RPMI8226 (cell line): ENCODE measurements at places on chromosomes 4 and X.

DNA sequence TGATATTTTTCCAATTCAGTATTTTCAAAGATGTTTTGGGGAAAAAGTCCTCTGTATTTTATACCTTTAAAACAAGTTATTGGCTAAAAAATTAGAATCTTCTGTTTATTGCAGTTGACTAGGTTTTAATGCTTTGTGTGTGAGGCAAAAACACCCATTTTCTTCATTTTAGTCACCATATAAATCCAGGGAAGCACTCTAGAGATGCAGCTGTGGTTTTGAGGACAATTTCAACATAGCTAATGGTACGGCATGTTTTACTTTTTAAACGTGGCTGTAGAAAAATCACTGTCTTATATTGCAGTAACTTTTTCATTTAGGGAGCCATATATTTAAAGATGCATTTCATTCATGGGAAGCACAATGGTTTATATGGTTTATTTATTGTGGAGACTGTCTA, 129.1 kb upstream of the PITX2 start:
- no peak for DNase-seq

- no peak for DNase-seq
These were observed 144.0 kb upstream of the ZXDB start for GRCh38 chrX:57447856-57448255.

DNA sequence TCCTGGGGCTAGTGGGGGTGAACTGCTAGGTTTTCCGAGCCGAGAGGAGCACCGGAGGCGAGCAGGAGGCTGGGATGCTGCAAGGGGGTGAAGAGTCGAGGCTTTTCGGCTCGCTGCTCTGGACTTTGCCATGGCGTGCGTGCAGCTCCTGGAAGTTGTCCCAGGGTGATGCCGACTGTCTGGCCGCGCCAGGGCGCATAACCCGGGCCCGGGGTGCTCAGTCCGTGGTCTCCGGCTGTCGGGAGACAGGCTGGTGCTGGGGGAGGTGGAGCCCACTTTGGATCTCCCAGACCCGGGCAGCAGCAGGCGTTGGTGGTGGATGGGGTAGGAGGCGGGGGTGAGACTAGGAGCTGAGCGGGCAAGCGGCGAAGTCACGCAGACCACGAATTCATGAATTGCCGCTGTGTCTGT, 793 bp downstream of the GRIA3 start:
- DNase-seq = no peak

- no peak for DNase-seq
These were observed 32.2 kb upstream of the TXLNG start for GRCh38 chrX:16754019-16754418.

DNA sequence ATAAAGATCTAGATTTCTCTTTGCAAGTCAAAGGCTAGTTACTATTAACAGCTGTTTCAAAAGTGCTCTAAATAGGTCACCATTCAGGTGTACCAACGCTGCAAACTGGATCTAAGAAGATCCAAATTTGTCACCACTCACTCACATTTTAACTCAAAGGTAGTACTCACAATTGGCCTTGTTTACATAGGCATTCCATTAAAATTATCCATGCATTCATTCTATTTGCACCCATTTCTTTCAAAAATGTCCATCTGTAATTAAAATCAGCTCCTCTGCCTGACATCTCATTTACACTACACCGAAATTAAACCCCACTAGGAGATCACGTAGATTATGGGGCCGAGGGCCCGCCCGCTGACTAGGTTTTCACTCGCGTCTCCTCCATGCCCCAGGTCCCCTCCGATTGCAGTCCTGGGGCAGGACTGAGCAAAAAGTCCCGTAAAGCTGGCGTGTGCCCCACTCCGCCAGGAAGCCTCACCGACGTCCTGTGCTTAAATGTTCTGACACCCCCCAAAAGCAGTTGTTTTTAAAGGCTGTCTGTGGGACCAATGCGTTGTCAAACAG, 1.3 kb upstream of the ING2 start:
- DNase-seq = no peak

DNA sequence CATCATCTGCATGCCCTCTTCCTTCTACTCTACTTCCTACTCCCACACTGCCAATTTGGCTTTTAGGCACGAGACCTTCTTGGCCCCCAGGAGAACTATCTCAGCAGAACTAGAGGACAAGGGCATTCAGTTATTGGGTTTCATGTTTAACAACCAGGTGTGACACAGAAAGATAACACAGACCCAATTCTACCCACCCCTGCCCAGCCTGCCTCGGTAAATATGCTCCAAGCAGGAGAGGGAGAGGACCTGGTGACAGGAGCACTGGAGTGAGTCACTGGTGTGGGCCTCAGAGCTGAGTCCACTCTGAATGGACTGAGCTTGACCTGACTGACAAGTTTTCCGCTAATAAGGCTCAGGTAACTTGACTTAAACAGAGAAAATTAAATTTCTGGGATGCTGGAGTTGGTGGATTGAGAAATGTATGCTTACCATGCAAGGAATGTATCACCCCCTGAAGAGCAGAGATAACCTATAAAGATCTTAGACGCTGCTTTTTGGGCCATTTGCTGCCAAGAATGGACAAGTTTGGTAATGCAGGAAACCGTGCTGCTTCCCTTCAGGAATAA, 52.5 kb downstream of the CASP3 start:
- no peak for DNase-seq

- DNase-seq = no peak
These were observed 38.5 kb downstream of the LAMTOR3 start for GRCh38 chr4:99855678-99856077.

DNA sequence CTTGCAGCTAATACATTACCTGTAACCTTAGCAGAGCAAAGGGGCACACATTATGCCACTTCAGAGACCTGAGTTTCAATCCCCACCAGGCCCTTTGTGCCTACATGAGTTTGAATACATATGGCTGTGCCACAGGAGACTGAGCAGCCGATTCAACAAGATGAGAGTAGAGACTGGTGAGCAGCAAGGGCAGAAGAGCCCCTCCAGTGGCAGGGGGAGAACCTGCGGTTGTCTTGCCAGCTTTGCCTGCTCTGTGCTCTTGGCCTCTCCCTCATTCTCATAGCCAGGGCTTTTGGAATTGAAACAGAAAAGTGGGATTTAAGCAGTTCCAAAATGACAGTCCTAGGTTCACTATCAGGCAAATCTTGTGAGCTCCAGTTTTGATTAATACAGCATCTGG, 52.3 kb upstream of the CLNK start:
- no peak for DNase-seq

GRCh38 chrX:134146493-134146892, 90.5 kb upstream of the CCDC160 start:
- no peak for DNase-seq

DNA sequence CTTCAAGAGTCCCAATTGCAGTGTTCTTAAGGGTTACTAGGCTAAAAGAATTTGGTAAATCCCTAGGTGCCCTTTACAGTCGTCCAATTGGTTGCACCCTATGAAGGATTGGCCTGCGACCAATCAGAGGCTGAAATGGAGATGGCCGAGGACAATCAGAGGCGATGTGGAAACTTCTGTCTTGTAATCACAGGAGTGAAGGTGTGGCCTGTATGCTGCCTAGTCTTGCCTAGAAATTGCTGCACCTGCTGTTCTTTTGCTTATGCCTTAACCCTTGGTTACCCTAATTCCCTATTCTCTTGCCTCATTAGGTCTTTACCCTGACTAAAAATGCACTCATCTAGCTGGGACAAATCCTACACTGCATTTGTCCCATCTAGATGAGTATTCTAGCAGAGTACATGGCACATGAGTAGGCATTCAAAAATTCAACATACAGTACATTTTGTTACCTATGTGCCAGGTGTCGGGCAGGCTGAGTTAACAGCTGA, 1.0 kb upstream of the DCK start:
- DNase-seq = no peak

DNA sequence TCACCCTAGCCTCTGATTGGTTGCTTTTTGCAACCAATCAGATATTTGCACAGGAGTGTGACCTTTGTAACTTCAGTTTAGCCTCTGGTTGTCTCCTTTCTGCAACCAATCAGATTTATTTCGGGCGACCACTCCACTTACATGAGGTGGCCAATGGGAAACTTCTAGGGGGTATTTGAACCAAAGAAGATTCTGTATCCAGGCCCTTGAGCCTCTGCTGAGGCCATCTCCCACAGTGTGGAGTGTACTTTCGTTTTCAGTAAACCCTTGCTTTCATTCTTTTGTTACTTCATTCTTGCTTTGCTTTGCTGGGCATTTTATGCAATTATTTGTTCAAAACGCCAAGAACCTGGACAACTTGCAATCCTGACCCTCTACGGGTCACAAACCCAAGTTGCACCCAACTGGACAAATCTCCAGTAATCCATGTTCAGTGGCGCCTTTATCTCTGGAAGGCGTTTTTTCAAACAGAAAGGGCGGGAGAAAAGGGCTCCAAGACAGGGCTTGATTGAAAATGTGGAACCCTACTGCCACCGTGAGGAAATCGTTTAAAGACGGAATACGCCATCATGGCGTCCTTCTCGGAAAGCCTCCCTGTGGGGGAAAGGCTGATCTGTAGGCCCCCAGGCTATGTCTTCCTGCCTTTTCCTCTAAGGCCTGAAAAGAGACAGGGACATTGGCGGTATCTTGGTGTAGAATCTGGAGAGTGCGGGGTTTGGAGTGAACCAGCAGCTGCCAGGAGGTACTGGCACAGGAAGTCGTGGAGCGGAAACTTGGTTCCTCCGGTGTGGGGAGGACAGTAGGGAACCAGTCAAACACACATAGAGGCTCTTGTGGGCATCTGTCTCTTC, 184.6 kb downstream of the OR13H1 start:
- peak; percentile 86 for DNase-seq

- DNase-seq = no peak
These were observed 1.6 kb downstream of the PCDH10 start for GRCh38 chr4:133150486-133151340.
